ENCODE measurements at places on chromosomes 12 and 14.

DNA sequence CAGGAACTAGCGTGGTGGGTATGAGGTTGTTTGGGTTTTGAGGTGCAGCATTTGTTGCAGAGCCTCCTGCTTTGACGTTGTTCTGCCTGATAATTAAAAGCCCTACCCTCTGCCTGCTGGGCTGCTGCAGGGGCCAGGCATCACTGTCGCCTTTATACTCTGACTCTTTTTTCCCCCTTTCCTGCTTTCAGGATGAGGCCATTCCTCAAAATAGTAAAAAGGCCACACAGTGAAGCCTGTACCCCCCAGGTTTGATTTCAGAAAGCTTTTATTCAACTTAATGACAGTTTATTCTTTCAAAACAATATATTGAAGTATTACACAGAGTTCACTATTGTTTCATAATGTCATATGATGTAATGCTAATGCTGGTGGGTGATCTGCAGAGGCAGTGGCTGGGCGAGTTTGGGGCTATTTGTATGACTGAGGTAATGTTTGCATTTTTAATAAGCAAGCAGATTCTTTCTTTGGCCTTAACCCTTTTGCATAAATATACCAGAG lies 9.1 kb downstream of the BORCS5 start:
- DNase-seq: no peak

GRCh38 chr14:88551094-88551870 lies 3.5 kb downstream of the PTPN21 start:
- DNase-seq: peak; percentile 78

- DNase-seq: no peak
Observed at GRCh38 chr12:2023365-2023764, 19.1 kb upstream of the DCP1B start.

DNA sequence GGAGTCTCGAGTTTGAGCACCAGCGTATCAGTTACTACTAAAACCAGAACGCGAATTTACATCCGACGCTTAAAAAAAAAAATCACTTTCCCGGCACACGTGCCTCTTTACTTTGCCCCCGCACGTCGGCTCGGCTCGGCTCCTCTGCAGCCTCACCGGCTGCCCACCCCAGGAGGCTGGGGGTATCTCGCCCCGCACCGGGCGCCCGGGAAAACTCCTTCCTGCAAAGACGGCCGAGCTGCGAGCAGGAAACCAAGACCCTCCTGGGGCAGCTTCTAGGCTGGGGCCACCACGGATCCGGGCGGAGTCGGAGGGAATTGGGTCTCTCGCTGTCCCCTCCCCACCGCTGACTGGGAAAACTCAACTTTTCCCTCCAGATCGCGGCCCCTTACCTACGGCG lies 610 bp downstream of the VSIG10 start:
- DNase-seq: no peak

DNA sequence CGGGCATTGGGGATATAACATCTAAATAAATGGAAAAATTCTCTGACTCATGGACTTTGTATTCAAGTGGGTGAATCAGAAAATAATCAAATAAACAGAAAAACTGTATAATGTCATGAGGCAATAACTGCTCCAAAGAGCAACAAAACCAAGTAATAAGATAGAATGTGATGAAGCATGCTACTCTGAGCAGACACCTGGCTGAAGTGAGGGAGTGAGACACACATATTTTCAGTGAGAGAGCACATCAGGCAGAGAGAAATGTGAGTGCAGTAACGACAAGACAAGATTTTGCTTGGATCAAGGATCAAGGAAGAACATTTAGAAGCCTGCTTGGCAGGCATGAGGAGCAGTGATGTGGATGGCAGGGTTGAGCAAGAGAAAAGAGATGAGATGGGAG lies 75.8 kb upstream of the CCDC91 start:
- DNase-seq: no peak

DNA sequence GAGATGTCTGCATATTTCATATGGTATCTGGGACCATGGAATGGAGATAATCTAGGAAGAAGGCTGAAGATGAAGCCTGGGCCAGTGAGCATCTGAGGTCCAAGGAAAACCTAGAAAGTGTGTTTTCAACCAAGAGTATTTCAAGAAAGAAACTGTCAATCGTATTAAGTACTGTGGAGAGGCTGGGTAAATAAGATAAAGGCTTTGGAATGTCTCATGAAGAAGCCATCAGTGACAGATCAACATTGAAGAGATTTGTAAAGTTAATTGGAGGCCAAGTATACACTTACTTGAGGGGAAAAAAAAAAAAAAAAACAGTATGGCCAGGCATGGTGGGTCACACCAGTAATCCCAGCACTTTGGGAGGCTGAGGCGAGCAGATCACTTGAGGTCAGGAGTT lies 48.9 kb downstream of the SINHCAF start:
- no peak for DNase-seq

GRCh38 chr14:22887260-22887989 lies 4.4 kb downstream of the REM2 start:
- DNase-seq: peak; percentile 79

- no peak for DNase-seq
Observed at GRCh38 chr14:52473557-52473956, 78.7 kb downstream of the TXNDC16 start.

DNA sequence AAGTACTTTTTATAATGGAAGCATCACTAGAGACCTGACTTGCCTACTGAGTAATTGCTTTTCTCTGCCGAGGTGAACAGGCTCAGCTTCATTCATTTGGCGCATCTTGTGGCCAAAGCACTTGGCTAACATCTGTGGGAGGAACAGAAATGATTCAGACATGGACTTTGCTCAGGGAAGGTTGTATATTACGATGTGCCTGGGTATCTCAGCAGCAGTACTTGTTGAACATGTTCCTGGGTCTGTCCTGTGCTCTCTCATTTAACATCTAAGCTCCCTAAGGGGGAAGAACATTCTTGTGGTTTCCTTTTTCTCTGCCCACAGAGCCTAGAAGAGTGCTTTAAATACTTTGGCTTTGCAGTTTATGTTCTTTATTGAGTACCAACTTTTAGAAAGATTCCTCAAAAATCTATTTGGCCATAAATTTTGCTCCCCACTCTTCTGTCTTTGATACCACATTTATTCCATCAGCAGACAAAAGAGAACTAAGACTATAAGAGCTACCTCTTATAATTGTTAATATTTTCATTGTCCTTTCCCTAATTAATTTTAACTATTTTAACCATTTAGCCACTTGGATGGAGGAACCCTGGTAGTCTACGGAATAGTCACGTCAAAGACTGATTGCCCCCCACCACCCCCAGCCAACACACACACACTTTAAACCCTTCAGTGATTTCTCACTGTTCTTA lies 101.2 kb upstream of the EGLN3 start:
- DNase-seq: peak; percentile 75

GRCh38 chr14:91387169-91387835 lies 30.3 kb downstream of the CCDC88C start:
- DNase-seq: no peak

- DNase-seq: no peak
Observed at GRCh38 chr14:103849151-103849886, 1.9 kb upstream of the PPP1R13B start.

DNA sequence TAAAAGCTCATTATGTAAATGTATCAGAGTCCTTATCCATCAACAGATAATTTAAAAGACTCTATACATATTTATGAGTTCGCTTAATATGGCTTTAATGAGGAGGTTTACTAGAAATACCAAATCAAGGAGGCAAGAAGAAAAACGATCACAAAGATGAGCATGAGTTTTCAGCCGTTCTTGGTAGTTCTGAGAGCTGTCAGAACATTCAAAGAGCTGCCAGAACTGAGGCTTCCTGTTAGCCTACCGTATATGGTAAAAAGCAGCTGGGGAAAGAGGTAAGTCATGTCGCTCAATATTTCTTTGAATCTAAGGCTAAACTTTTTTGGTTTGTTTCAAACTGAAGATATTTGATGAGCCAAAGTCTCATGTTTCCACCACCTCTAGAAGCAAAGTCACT lies 115.3 kb upstream of the PLXNC1 start:
- DNase-seq: no peak

DNA sequence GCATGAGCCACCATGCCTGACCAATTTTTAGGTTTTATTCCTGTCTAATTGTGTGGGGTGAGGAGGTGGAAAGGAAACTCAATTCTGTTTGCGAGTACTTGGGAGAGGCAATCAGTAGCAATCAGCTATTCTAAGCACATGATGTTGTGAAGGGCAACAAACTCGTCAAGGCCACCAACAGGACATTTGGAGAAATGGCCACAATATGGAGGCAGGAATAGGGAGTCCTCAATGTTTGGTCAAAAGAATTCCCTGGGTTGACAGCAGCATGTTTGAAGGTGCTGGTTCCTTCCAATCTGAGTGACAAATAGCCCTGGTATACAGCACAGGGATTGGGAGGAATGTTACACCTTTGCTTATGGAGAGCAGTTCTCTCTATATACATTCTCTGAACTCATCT lies 32.7 kb upstream of the USP44 start:
- no peak for DNase-seq

DNA sequence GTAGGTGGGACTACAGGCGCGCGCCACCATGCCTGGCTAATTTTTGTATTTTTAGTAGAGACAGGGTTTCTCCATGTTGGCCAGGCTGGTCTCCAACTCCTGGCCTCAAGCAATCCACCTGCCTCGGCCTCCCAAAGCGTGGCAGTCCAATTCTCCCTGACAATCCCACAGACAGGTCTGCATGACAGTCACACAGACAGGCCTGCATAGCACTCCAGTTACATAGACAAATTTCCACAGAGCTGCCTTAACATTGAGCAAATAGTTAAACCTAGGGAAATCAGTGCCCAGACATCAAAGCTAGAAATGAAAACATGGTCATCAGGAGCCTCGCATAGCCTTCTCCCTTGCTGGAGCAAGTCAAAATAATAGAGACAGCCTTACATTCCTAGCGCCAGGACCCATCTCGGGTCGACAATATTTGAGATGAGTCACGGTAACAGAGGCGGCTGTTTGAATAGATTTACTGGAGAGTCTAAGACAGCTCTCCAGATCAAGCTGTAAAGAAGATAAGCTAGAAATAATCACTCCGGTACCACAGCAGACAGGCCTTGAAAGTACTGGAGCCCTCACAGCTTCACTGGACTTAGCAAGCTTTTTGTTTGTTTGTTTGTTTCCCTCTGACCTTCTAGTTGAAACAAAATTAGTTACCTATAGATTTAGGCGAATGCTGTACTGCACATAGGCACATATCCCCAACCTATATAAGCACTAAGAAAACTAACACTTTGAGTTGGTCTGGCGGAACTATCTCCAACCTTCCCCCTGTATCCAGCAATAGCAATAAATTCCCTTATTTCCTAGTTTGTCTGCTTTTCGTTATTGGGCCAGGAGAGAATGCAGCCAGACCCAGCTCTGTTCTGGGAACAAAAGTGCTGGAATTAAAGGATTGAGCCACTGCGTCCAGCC lies 23.8 kb upstream of the PYROXD1 start:
- no peak for DNase-seq

GRCh38 chr12:56488041-56488955 lies at the start of gene GLS2:
GLS2 (minus strand) TSS chr12:56488161; CDS start chr12:56488118, 43 bp downstream.
- DNase-seq: peak; percentile 84

- peak; percentile 71 for DNase-seq
Observed at GRCh38 chr14:58280954-58281787, 17.2 kb upstream of the ARID4A start.

DNA sequence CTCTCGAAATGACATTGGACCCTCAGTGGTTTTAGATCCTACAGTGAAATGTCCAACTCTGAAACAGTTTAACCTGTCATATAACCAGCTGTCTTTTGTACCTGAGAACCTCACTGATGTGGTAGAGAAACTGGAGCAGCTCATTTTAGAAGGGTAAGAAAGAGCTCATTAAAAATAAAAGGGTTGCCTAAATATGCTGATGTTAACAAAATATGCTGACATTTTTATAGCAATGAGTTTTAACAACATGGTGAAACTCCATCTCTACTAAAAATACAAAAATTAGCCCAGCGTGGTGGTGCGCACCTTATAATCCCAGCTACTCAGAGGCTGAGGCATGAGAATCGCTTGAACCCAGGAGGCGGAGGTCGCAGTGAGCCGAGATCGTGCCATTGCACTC lies 73.5 kb downstream of the LRRK2 start:
- no peak for DNase-seq

DNA sequence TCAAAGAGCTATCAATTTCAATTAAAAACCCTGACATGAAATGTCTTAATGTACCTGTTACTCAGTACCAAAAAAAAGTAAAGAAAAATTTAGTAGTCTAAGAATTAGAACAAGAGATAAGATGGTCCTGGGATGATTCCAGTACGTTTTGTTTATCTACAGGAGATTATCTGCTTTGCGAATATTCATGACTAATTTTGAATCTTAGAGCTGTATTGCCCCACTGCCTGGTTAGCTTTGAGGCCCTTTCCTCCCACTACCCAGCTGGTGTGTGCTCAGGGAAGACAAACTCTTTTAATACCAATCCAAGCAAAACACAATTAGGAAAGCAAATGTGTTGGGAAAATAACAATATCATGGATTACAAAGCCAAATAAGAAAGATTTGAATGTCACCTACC lies 263.5 kb downstream of the FOXG1 start:
- DNase-seq: no peak

DNA sequence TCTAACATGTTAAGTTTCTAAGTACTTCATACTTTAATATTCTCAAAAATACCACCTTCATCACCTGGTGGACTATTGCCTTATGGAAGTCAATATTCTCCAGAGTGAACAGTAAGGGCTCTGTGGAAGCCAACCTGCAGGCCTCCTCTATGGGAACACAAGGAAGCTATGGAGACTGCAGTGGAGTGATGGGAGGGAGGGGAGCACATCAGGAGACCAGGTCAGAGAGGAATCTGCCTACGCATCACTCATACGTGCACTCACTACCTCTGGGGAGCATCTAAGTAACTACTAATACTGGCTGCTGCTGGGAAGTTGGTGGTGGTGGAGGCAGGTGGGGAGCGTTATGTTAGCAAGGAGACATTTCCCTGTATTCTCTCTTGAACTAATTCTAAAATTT lies 19.9 kb downstream of the HECTD4 start:
- no peak for DNase-seq

GRCh38 chr12:129901254-129901653 lies 2.6 kb downstream of the TMEM132D start:
- no peak for DNase-seq

GRCh38 chr12:54017027-54017788 lies 8.4 kb downstream of the HOXC8 start:
- DNase-seq: no peak

- DNase-seq: no peak
Observed at GRCh38 chr12:112401054-112401453, 8.4 kb downstream of the RPL6 start.

- no peak for DNase-seq
Observed at GRCh38 chr12:50066402-50066801, 9.0 kb downstream of the ASIC1 start.

- no peak for DNase-seq
Observed at GRCh38 chr12:47907851-47908454, 3.2 kb upstream of the VDR start.

- no peak for DNase-seq
Observed at GRCh38 chr14:39505812-39506211, 73.6 kb upstream of the FBXO33 start.

DNA sequence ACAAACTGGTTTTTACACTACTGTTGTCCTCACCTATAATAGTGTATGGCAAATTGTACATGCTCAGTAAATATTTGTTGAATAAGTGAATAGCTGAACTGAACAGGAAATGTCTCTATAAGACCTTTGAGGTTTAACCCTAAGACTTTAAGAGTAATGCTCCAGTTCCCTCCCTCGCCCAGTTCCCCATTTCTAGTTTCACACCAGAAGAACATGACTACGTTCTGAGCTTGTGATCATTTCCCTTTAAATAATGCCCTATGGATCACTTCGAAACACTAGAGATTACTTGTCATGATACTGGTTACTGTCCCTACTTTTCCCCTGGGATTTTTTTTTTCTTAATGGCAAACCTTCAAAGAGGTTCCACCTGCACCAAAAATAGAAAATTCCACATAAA lies 69.3 kb downstream of the PRKD1 start:
- DNase-seq: no peak

All from mucosa of gallbladder (tissue), 1 donor.